ENCODE measurements at places on chromosomes 3 and 15.

DNA sequence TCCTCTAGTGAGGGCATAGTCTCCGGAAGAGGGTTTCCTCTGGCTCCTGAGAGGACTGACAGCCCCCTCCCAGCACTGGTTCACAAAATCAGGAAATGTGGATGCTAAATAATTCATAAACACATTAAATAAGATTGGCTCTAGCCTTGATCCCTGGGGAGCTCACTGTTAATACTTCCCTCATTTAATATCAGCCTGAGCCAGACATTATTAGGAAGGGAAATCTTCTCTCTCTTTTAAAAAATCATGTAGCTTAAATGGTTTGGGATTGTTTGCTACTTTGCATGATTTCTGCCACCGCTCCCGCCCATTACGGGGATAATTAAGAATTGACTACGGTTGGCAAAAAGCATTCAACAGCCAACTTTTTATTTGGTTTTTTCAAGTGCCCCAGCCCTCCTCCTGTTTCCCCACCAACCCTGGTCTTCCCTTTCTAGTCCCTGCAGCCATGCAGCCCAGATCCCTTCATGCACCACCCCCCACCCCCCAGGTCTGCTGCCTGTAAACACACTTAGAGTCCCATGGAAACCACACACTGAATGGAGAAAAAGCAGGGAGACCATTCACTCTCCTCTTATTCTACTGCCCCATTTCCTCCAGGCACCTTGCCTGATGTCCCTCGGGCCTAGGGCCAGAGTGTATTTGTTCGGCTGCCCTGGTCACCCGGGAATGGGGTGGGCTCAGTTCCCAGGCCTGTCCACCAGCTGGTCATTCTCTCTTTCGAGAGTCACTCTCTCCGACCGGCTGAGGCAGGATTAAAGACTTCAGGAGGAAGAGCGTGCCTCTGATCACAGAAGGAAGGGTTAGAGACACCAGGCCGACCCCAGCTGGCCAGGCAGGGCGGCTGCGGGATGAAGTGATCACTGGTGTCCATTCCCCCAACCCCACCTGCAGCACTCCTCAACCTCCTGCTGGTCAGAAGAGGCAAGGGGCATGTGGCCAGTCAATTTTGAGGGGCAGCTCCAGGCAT, 45.1 kb downstream of the SEMA5B start:
- DNase-seq, result no peak

DNA sequence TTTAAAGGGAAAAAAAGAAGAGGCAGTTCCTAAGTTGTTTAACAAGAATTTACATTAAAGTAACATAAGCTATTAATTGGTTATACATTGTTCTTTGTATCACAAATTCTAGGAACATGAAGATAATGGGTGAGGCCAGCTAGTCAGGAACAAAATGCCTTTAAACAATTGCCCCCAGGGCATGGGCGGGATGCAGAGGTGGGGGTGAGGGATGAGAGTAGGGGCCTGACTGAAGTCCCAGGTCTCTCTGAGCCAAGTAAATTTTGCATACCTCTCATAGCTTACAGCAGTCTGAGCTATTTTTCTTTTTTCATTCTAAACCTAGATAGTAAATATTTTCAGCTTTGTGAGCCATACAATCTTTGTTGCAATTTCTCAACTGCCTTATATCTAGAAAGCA, 77.8 kb upstream of the RNU6-1 start:
- DNase-seq, result no peak

- DNase-seq, result no peak
Observed at GRCh38 chr3:76685858-76686257, 354.0 kb upstream of the ROBO2 start.

- DNase-seq, result no peak
Observed at GRCh38 chr15:57881361-57881760, 174.8 kb downstream of the POLR2M start.

GRCh38 chr3:115903843-115904242, 280.5 kb downstream of the GAP43 start:
- DNase-seq, result no peak

- DNase-seq, result peak; percentile 18
Observed at GRCh38 chr15:22978691-22979237, 1.4 kb downstream of the CYFIP1 start.

DNA sequence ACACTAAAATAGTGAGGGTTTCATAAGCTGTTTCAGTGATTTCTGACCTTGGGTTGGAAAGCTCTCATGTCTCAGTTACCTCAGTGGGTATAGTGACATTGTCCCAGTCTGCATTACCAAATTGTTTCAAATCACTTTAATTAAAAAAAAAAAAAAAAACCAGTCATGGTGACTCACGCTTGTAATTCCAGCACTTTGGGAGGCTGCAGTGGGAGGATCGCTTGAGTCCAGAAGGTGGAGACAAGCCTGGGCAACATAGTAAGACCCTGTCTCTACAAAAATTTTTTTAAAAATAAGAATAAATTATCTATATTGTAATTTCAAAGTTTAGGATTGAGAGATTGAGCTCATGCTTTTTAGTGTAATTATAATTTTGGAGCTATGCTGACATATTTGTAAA, 78.0 kb downstream of the MBNL1 start:
- DNase-seq, result no peak

- DNase-seq, result no peak
Observed at GRCh38 chr3:198061119-198062067, 101.4 kb downstream of the LMLN start.

- no peak for DNase-seq
Observed at GRCh38 chr15:47516972-47517371, 200.3 kb upstream of the SEMA6D start.

DNA sequence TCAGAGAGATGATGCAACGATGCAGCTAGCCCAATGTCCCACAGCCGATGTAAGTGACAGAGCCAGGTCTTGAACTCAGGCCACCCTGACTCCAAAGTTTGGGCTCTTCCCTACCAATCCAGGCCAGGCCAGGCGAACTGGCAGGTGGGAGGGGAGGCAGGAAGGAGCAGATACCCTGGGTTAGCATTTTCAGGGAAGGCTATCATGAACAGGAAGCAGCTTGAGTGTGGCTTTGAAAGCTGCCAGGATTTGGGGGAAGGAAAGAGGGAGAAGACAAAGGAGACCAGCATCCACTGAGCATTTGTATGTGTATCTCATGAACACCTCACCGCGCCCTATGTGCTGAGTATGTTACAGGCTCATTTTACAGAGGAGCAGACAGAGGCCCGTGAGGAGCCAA, 38.8 kb downstream of the LMCD1 start:
- no peak for DNase-seq
